Glutamatergic neuron (in vitro differentiated cells): ENCODE measurements at places on chromosomes 12 and 14.

DNA sequence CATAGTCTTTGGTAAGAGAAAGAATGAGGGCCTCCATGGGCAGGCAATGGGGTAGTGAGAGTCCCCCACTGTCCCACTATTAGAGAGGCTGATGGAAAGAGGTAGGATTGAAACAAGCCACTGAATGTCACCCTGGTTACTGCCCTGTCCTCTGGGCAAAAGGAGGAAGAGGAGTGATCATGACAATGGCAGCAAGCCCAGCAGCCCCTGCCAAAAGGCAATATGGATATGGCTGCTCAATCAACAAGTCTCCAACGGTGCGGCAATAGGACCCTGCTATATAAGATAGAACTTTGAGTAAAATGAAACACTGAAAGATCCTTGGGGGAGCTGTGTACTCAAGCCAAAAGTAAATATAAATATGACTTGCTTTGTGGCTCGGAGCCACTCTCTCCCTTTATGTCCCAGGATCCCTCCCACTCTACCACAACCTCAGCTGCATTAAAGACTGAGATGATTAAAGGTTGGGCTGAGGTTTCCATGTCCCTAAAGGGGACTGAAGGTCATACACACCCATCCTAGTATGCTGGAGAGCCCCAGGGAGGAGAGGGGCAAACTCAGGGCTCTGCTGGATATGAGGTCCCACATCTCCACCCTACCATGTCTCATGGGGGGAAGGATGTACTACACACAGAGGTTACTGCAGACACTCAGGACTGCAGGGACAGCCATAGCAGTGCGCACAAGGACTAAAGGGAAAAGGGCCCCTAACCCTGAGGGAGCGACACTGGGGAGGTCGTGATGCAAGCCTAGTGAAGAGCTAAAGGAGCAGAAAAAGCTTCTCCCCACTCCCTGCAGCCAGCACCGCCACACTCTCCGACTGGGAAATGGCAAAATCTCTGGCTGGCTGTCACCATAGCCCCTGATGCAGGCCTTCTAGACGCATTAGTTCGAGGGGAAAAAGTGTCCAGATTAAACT is 5.9 kb downstream of the POMT2 start:
- DNase-seq, result no peak

DNA sequence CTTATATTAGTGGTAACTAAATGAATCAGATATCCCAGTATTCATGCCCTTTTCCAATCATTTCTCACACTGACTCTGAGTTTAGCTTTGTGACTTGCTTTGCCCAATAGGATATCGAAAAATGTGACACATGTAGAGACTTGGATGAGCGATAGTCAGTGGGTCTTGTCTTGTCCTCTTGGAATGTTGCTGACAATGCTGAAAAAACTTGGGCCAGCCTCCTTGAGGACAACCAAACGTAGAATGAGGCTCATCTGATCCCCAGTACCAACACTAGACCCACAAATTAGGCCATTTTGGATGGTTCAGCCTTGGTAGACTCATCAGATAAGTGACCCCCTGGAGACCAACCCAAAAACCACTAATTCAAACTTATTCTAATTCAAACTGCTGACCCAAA is 351.0 kb downstream of the GRIN2B start:
- DNase-seq, result no peak

DNA sequence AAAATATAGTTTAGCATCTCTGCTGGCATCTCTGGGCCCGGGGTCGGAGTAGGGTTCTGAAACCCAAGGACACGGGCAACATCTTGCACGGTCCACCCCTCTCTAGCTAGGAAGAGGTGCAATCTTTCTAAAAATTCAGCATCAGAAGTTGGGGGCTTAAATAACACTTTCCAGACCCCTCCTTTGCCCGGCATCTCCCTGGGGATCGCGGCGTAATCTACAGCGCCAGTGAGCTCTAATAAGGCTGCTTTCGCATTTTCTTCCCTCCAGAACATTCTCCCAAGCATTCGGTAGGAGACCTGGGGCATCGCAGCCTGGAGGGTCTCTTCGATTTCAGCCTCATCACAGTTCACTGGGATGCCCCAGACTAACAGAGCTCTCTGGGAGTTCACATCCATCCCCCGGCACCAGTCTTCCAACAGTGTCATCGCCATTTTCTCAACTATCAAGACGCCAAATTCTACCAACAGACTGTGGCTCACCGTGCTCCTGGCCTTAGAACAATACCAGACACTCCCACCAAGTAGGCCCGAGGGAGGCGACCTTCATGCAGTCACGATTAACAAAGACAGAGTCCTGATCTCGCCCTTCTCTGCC is 880 bp downstream of the PNMA1 start:
- DNase-seq, result peak; percentile 63

- DNase-seq, result no peak
Observed at GRCh38 chr14:61609884-61610283, 85.4 kb upstream of the HIF1A start.

GRCh38 chr12:56978397-56979138 is 21.2 kb upstream of the RDH16 start:
- DNase-seq, result no peak

- no peak for DNase-seq
Observed at GRCh38 chr14:95185767-95186392, 28.6 kb upstream of the DICER1 start.
